Activated T-helper 2 cell treated with anti-CD3 and anti-CD28 coated beads, Interferon-gamma antibody, Interleukin-2, Interleukin-4, amounts not matched to agents 10 μg/mL and 5 μg/mL and 100 μg/mL, durations not matched to agents 14 hours and 24 hours and 36 hours (primary cell): ENCODE measurements at places on chromosomes 2 and 18. TPM values are rescaled to one million over a fixed set of nuclear protein-coding genes. Genes with fewer than 3 reads are reported as not detected.

DNA sequence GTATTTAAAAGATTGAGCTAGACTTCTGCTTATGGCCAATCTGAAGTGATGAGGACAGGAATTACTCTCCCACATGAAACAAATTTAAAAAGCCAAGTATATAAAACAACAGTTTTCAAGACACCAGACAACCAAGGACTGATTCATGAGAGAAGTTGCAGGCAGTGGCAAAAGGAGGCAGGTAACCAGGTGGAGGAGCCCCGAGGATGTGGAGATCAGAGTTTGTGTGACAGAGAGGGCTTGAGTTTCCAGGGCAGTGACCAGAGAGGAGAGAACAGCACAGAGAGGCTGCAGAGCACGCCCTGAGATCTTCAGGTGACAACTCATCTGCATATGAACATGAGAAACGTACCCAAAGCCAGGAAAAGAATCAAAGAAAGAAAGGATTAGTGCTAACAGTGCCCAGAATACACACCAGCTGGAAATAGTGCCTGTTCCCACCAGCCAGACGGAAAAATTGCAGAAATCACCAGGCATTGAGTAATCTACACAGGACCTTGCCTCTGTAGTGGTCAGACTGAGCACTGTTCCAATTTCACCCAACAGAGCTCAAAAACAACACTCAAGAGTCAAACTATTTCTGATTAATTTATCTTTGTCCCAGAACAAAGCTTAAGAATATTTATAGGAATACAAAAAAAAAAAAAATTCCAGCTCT lies 173.1 kb downstream of the SEPTIN10 start:
- no peak for DNase-seq

DNA sequence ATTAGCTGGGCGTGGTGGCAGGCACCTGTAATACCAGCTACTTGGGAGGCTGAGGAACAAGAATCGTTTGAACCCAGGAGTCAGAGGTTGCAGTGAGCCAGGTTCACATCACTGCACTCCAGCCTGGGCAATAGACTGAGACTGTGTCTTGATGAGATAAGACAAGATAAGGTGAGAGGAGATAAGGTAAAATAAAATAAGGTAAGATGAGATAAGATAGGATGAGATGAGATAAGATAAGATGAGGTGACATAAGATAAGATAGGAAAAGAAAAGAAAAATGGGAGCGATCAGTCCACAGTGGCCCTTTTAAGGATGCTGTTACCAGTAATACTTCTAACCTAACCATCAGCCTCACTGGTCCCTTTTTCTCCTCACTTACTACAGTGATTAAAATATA lies 134.3 kb upstream of the UNC80 start:
- DNase-seq: no peak

GRCh38 chr2:10316860-10317259 lies 14.2 kb downstream of the HPCAL1 start:
- no peak for DNase-seq

RAB6C gene
- total RNA-seq: not detected in 2 replicates

PCARE gene
- total RNA-seq: not detected in 2 replicates

VIL1 gene
- total RNA-seq: not detected in 2 replicates

- DNase-seq: no peak
These were observed 105.3 kb upstream of the FOSL2 start for GRCh38 chr2:28287256-28287915.

- no peak for DNase-seq
These were observed 37.4 kb downstream of the CHN1 start for GRCh38 chr2:174967691-174968260.

LONRF2 gene
- total RNA-seq: 0.21 and 0.28 TPM in 2 replicates

AKAIN1 gene
- total RNA-seq: not detected in 2 replicates

- DNase-seq: no peak
These were observed 734.8 kb upstream of the SALL3 start for GRCh38 chr18:78244779-78245178.

- DNase-seq: no peak
These were observed 17.3 kb upstream of the ARL5A start for GRCh38 chr2:151845481-151845880.

GRCh38 chr2:29817801-29818680 lies 103.3 kb downstream of the ALK start:
- no peak for DNase-seq

ALLC gene
- total RNA-seq: not detected in 2 replicates

CYP27C1 gene
- not detected in 2 replicates for total RNA-seq

- DNase-seq: no peak
These were observed 295.1 kb downstream of the ASXL3 start for GRCh38 chr18:33873112-33873511.

- DNase-seq: no peak
These were observed 202.5 kb downstream of the GLI2 start for GRCh38 chr2:120938045-120938771.

MEP1B gene
- 0.21 TPM in 1 of 2 replicates, not detected in the other for total RNA-seq

GRCh38 chr18:63775166-63775730 lies at the start of gene SERPINB7:
Gene SERPINB7 (plus strand): TSS chr18:63775418. CDS start chr18:63782373, 6,955 bp downstream.
- no peak for DNase-seq

GMPPA gene
- total RNA-seq: 52.0 and 52.9 TPM in 2 replicates

DNA sequence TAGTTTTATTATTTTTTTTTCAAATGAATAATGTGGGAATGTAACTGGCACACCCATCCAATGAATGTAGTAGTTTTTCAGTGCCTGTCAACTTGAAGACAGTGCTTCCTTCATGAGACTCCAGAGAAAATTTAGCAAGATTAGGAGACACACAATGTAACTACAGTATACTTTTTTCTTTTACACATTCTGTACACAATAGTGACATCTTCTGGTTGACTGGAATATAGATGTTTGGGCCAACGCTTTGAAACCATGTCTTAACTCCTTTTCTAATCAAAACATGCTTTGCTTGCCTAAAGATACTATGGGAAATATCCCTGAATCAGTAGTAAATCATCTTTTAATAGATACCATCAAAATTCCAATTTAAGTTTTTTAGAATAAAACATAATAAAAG lies 229.5 kb upstream of the ZC3H15 start:
- DNase-seq: no peak
